ENCODE measurements at places on chromosomes 13 and 19.
A peak's percentile ranks its signal among the peaks of the same experiment; 100 is the strongest.

DNA sequence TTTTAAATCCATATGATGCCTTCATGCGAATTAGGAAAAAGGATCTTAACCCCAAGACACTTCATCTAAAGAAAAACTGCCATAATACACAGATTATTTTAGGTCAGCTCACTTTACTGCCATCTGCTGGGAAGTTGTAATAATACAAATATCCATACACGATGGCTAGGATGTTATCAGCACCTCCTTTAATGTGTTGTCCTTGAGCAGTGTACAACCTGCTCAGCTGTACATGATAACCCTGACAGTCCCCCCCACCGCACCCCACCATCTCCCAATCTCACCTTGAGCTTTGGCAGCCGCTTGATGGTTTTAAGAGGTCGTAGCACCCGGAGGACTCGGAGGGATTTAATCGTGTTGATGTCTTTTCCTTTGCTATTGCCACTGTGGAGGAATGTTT lies 112.2 kb downstream of the IER2 start:
- DNase-seq: peak; percentile 64

GRCh38 chr19:50264483-50265186 lies 61.2 kb downstream of the MYH14 start:
- DNase-seq: no peak

GRCh38 chr13:84730376-84730775 lies 848.1 kb upstream of the SLITRK1 start:
- DNase-seq: no peak

GRCh38 chr19:6608940-6609339 lies 18.0 kb upstream of the CD70 start:
- DNase-seq: no peak

DNA sequence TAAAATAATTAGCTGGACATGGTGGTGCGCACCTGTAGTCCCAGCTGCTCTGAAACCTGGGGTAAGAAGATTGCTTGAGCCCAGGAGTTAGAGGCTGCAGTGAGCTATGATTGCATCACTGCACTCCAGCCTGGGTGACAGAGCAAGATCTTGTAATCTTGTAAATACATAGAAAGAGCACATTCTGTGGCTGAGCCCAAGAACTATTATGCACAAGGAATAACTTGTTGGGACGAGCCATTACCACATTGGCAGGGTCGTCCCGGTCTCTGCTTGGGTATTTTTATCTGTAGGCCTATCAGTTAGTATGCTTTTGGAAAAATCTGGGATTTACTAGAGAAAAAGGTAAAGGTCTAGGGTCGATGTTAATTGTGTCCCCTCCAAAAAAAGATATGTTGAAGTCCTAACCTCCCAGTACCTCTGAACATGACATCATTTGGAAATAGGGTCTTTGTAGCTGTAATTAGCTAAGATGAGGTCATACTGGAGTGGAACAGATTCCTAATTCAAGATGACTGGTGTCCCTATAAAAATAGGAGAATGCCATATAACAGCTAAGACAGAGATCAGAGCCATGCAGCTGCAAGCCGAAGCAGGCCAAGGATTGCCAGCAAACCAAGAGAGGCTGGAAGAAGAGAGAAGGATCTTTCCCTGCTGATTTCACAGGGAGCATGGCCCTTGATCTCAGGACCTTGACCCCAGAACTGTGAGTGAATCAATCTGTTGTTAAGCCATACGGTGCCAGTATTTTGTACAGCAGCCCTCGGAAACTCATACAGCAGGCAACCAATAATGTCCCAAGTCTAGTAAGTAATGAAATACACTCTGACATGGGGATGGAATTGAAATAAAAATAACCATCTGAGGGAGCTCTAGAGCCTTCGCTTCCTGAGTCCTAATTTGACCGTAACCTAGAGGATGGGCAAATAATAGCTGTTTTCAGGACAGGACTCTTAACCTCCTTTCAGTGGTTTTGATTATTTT lies 77.0 kb downstream of the TM9SF2 start:
- peak; percentile 27 for DNase-seq

- no peak for DNase-seq
Observed at GRCh38 chr19:3682741-3683404, 17.4 kb downstream of the PIP5K1C start.

DNA sequence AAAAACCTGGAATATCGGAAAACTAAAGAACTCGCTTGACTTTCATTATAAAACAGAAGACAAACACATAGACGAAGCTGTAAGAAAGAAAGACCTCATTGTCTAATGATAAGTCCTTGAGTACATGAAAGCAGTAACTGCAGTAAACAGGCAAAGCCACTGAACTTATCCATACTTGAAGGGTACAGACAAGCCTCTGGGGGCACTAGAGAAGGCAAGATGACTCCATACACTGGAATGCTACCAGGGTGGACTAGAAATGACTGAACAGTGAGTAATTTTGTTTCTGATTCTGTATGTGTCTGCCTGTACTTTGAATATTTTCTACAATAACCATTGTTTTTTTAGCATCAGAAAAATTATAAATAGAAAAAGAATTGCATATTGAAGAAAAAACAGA lies 507.9 kb downstream of the UQCRFS1 start:
- peak; percentile 66 for DNase-seq

DNA sequence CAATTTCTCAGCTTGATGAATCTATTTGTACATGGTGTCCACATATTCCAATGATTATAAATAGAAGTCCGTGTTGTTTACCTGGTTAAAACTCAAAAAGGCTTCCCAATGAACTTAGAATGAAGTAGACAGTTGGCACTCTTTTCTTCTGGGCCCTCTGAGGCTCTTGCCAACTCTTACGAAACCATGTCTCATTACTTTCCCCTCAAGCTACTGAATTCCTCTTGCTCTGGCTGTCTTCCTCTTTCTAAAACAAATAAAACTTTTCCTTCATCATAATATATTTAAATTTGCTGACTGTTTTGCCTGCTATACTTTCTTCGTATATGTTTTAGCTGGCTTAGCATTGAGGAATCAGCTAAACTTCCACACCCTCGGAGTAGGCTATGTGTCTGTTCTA lies 139.7 kb downstream of the SLITRK6 start:
- DNase-seq: peak; percentile 6

- DNase-seq: no peak
Observed at GRCh38 chr13:76386321-76386720, 499.9 kb downstream of the KCTD12 start.

GRCh38 chr13:32246468-32246867 lies 68.7 kb downstream of the ZAR1L start:
- DNase-seq: peak; percentile 66

DNA sequence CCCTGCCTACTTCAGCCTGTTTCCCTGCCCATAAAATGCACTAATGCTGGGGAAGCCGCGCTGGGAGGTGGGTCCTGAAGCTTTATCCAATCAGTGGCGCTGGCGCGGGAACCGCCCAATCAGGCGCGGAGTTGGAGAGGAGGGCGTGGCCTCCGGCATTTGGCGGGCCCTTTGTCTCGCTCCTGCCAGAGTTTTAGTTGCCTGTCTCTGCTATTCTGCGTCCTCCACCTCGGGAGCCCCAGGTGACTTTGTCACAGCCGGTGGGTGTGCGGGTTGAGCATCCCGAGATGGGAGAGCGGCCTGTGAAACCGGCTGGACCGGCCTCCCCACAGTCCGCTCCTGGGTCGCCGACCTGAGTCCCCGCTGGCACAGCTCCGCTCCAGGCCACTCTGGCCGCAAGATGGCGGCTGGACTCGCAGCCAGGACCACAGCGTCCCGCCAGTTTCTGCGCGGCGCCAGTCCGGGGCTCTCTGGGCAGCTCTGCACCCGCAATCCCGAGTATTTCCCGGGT lies 30.7 kb upstream of the ZNF429 start:
- DNase-seq: peak; percentile 90

- DNase-seq: peak; percentile 97
Observed at GRCh38 chr19:53553865-53554791, 16.2 kb downstream of the ZNF331 start.

GRCh38 chr13:72599178-72599743 lies 128.2 kb downstream of the MZT1 start:
- no peak for DNase-seq

- DNase-seq: no peak
Observed at GRCh38 chr13:110697842-110698241, 8.1 kb downstream of the CARS2 start.

GRCh38 chr13:100751826-100752225 lies 77.2 kb upstream of the TMTC4 start:
- no peak for DNase-seq

DNA sequence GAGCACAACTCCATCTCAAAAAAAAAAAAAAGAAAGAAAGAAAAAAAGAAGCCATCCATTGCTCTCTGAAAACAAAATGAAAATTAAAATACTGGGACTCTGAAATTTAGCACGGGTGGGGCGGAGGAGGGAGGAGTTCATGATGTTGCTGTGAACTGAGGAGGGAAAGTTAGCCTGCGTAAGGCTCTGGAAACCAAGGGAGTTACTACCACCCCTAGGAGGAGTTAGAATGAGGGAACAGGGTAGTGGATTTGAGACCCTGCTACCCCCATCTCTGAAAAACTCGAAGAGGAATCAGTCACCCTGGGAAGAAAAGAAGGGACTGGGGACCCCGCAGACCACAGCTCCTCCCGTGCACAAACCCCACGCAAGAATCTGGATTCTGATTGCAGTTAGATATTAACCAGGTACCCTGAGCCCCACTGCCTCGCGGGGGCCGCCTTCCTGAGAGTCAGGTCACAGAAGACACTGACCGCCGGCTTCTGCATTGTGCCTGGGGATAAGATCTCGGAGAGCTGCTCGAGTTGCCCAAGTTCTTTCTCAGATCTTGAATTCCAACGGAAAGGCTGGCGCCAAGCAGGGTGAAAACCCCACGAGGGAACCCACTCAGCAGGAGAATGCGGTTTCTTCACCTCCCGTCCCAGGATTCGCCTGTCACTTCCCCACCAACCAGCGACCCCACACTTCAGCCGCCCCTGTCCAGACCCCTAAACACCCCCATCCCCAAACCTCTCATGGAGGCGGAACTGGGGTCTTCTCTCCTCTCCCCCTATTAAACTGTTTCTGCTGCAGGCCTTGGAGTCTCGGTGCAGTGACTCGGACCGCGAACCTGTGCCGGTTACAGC lies 870 bp downstream of the ZNF442 start:
- DNase-seq: peak; percentile 52

- DNase-seq: no peak
Observed at GRCh38 chr19:47469719-47470118, 2.0 kb downstream of the SLC8A2 start.

- no peak for DNase-seq
Observed at GRCh38 chr19:6216996-6217751, 62.6 kb downstream of the MLLT1 start.

DNA sequence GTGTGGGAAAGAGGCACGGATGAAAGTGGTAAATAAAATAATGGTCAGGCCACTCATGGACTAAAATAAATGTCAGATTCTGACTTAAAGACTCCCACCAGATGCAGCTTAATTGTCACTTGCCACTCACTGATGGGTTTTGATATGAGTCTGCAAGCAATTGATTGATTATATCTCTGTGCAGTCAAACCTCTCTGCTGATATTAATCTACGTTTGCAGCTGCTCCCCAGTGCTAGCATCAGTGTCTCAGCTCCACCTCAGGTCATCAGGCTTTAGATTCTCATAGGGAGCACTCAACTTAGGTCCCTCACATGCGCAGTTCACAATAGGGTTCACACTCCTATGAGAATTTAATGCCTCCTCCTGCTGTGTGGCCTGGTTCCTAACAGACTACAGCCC lies 195.3 kb downstream of the B3GLCT start:
- DNase-seq: no peak

DNA sequence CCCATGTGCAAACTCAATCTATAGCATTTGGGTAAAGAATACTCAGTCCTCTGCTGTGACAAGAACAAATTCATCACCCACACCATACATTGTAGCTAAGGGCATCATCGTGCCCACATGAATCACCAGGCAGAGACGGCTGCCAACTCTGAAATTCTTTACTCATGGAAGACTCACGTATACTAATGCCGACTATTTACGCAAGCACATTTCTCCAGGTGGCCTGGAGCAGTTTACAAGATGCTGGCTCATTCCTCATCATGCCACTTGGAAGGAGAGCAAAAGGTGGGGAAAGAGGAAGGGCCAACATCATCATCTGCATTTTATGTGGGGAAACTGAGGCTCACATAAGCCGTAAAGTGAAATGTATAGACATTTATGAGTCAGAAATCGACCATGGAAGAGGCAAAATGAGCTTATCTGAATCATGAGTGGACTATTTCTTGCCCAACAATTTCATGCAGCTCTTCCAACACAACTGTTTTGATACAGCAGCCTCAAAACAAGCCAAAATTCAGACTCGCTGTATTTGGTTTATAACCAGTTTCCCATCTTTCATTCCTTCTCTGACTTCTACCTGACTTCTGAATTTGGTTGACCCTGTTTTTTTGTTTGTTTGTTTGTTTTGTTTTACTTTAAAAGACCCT lies 213.9 kb upstream of the SERP2 start:
- DNase-seq: no peak

DNA sequence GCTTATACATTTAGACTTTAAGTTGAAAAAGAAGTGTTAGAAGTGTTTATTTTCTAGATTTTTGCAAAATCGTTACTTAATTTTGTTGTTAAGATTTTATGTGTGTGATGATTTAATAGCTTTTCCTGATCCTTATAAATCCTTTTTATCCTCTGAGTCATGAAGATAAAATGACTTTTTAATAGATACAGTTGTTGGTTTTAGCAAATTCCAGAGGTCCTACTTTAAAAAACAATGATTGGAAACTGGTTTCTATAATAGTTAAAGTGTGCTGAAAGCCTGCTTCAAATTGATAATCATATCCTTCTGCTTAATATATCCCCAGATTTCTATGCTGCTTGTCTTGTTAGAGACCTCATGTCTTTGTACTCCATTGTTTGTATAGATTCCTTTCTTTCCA lies 39.0 kb downstream of the RNASEH2B start:
- no peak for DNase-seq

DNA sequence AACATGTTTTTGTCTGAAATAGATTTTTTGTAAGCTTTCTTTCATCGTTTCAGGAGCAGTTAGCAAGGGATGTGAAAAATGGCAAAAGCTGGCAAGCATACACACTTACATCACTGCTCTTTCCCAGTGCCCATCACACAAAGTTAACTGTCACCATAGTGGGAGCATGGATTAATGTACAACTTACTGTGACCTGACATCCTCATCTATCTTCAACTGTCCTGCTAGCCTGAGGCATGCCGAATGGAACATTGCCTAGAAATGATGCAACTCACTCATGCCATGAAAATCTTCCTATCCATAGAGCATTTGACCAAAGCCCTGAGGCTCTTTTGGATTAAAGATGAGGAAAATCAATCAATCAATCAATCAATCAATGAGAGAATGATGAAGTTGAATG lies 491.7 kb upstream of the SLC10A2 start:
- DNase-seq: no peak

DNA sequence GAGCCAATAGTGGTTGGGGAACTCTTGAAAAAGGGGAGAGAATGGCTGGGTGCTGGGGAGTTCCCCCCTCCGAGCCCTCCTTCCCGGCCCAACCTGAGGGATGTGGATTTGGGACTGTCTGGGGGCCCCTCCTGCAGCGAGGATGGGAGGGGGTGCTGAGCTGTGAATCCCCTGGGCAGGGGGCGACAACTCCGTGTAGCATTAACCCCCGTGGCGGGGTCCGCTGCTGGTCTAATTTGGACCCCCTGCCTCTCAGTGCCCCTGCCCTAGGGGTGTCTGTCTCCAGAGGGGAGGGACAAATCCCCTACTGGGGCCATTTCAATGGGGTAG lies 9.7 kb downstream of the MIDN start:
- no peak for DNase-seq

GRCh38 chr13:37481011-37481884 lies 117.3 kb downstream of the POSTN start:
- DNase-seq: no peak

Measured in AG08396 (cell line).